ENCODE measurements at places on chromosomes 2 and 18.

GRCh38 chr2:25437881-25438662, 96.3 kb upstream of the DNMT3A start:
- DNase-seq = no peak

DNA sequence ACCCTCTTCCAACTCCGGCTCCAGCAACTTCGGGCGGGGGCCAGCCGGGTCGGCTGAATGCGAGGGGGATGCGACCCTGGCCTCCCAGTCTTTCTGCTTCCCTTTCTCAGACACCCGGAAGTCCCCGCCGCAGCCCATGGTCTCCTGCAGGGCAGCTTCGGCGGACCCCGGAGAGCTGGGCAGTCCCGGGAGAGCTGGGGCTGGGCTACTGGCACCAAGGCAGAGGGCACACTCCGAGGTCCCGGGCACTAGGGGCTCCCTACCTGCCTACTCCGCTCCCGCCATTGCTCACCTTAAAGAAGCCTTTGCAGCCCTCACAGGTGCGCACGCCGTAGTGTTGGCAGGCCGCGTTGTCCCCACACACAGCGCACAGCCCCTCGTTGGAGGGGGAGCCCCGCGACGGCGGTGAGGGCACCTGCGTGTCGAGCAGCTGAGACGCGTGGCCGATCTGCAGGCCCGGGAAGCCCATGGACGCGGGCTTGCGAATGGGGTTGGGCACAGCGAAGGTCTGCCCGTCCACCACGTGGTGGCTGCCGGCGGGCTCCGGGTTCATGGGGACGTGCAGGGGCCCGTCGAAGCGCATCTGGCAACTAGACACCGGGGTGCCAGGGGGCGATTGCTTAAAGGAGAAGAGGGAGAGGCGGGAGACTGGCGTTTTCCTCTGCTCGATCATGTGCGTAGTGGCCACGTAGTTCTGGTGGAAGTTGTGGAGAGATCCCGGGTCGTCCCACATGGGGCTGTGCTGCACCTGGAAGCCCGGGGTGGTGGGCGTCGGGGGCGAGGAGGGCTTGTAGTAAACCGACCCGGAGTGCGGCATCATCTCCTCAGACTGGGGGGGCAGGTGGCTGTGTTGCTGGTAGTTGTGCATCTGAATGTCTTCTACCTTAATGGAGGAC, 3.2 kb downstream of the NR4A2 start:
- no peak for DNase-seq

DNA sequence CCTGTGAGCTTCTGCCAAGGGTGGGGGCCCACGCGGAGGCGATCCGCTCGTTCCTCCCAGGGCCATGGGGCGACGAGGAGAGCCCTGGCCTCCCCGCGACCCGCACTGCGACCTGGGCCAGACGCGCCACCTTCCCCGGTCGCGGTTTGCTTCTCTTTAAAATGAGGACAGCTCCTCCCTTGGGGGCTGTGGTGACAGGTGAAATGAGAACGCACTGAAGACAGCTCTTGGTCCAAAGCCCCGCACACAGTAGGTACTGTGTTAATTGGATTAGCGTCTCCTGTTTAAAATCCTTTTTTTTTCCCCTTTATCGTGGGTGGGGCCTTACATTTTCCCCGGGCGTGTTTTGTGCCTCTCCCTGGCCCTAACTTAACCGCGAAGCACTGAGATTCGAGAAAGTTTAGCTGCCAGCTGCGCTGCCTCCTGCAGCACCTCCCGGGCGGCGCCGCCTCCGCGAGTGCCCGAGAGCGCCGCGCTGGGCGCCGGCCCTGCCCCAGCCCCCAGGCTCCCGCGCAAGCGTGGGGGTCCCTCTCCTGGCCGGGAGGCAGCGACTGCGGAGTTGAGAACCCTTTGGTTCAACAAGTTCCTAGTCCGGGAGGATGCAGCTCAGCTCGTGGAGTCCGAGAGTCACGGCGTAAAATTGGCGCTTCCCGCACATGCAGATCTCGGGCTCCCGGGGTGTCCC, 1.1 kb downstream of the HPCAL1 start:
- DNase-seq = no peak

GRCh38 chr18:75104483-75104882, 104.5 kb downstream of the PTGR3 start:
- no peak for DNase-seq

- DNase-seq = no peak
Observed at GRCh38 chr2:28251337-28251736, 141.3 kb upstream of the FOSL2 start.

DNA sequence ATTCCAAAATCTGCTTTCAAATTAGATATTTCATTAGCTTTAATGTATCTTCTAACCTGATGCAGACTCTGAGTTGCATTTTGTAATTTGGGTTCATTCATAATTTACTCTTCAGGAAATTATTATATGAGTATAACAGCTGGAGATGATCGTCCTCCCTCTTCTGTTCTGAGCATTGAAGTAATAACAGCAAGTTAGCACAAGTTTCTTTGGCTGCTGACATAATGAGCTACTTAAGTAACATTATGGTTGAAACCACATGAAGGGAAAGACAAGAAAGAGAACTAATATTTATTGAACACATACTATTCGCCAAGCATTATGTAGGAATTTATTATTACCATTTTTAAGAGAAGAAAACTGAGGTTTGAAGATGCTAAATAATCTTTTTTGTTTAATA, 75.1 kb downstream of the CPO start:
- no peak for DNase-seq

- no peak for DNase-seq
Observed at GRCh38 chr2:239469106-239469960, 68.5 kb upstream of the HDAC4 start.

DNA sequence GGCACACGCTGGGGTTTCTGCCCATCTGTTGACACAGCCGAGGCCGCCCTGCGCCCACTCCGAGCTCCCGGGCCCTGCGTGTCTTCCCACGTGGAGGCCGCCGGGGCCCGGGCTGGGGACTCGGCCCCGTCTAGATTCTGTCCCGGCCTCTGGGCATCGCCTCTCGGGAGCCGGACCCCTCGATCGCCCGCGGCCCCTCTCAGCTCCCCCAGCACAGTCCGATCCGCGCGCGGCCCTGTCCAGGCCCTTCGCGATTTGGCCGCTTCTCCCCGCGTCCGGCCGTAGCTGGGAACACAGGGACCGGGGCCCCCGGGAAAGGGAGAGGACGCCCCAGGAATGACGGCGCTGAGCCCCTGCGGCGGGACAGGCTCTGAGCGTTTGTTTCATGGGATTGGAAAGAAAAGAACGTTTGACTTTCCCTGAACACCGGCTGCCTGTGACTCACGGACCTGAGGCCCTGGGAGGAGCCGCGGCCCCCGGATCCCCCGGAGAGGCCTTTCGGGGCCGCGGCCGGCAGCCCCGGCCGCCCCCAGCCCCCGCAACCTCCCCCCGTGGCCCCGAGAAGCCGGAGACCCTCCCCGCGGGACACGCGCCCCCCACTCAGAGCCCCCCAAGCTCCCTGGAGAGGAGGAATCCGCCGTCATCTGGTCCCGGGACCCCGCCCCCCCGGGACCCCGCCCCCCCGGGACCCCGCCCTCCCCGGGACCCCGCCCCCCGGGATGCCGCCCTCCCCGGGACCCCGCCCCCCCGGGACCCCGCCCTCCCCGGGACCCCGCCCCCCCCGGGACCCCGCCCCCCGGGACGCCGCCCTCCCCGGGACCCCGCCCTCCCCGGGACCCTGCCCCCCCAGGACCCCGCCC, 62.7 kb upstream of the CTDP1 start:
- DNase-seq = no peak

GRCh38 chr2:7508296-7508943, 591.2 kb downstream of the RNF144A start:
- no peak for DNase-seq

DNA sequence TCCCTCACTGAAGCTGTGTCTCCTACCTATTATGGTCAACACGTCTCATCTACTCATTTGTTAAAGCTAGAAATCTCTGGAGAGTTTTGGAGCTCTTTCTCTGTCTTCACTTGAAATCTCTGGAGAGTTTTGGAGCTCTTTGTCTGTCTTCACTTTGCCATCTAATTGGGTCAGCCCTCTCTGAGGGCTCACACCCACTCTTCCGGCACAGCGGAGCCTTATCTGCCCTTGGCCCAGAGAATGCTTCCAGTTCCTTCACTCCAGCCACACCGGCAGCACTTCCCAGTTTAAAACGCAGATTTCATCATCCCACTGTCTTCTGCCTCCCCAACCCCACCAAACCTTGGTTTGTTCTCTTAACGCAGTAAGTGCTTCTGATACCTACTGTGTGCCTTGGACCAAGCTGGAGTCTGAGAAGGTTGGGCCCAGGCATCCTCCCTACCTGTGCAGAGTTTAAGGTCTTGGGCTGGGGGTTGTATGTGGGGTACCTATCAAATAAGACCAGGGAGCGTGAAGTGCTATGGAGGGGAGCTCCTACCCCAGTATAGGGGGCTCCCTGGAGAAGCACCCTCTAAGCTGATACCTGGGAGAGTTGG, 5.0 kb downstream of the HPCAL1 start:
- no peak for DNase-seq

DNA sequence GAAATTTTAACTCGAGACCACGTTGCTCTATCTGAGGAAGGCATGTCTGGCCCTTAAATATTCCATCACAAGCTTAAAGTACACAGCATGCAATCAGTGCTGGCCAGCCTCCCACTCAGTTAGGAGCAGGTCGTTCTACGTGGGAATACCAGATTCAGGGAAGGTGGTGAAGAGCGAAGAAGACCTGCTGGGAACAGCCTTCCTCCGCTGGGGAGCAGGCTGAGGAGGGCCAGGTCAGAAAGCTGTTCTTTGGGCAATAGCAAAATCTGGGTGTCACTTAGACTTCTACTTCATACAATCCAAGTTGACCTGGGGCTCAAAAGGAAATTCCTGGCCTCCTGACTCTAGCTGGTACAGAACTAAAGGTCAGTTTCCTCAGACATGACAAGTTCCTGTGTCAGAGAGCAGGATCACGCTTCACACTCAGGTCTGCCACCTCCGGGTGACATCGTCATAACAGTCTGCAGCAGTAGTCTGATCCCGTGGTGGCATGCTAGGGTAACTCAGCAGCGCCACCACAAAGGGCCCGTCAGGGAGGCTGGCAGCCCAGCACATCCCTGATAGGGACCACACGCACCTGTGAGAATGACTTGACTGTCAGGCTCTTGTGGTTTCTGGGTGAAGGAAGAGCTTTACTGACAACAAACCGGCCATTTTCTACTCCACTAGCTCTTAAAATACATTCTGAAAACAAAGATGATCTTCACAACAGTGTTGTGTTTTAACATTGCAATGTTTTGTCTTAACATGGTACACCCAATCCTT, 35.2 kb upstream of the NAPG start:
- DNase-seq = no peak

- DNase-seq = no peak
Observed at GRCh38 chr2:241091201-241091600, 10.9 kb downstream of the MTERF4 start.

GRCh38 chr2:20186078-20186854, 38.7 kb downstream of the SDC1 start:
- no peak for DNase-seq

GRCh38 chr18:25830787-25831186, 259.6 kb downstream of the SS18 start:
- DNase-seq = no peak

- no peak for DNase-seq
Observed at GRCh38 chr2:231286964-231287363, 88.5 kb downstream of the ARMC9 start.

- peak; percentile 85 for DNase-seq
Observed at GRCh38 chr2:123916531-123916930, 108.6 kb upstream of the CNTNAP5 start.

GRCh38 chr18:26470011-26470637, 78.2 kb downstream of the KCTD1 start:
- peak; percentile 18 for DNase-seq

DNA sequence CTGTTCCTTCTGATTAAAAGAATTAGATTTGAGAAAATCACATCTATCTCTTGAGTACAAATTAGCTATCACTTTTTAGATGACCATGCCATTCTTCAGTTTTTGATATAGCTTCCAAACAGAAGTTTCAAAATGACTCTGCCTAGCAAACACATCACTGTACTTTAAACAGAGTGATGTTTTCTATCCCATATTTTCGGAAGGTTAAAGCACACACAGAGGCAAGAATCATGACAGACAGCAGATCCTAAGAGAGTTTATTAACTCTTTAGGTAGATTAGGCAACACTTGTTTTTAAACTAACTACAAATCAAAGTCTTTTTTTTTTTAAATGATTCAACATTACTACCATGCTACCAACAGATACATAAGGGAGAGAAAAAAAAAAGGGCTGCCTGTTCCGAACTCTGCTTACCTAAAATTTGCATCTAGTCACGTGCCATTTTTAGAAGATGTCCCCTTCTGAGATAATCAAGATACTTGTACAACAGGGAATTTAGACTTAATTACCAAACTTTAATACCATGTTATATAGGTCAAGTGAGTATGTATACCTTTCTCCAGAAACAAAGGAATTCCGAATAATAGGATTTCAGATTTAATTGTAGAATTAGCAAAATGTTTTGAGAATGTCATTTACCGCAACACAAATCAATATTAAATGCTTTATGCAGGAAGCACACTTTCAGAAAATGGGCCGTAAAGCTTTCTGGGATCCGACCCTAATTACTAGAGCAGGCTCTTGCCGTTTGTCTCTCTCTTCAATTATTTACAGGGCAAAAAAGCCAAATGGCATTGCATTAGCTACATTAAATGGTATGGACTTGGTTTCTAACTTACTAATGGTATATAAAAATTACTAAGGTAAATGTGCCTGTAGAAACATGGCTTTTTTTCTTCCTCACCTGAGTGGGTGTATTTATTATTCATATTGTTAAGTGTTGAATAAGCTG, 2.6 kb downstream of the RBMS1 start:
- DNase-seq = no peak

DNA sequence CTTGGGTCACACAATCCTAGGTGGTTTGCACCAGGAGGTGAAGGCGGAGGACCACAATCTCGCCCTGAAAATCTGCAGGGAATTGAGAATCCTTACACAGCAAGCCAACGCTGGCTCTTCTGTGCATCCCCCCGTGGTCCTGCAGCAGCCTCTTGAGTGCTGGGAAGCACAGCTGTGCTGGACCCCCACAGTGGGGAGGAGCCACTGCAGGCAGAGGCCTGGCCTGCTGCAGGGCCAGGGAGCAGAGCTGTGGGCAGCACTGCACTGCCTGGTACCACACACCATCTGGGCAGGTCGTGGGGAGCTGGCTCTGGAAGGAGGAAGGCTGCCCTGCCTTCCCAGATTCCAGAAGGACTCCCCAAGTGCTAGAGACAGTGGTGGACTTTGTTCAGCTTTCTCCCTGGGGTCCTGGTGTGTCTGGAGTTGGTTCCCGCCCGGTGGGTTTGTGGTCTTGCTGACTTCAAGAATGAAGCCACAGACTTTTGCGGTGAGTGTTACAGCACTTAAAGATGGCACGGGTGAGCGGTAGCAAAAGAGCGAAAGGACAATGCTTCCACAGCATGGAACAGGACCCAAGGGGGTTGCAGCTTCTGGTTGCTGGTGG, 106.3 kb downstream of the FAM168B start:
- no peak for DNase-seq

- DNase-seq = no peak
Observed at GRCh38 chr2:165787334-165787733, 6.7 kb downstream of the GALNT3 start.

- no peak for DNase-seq
Observed at GRCh38 chr2:60830991-60831390, 50.4 kb upstream of the REL start.

DNA sequence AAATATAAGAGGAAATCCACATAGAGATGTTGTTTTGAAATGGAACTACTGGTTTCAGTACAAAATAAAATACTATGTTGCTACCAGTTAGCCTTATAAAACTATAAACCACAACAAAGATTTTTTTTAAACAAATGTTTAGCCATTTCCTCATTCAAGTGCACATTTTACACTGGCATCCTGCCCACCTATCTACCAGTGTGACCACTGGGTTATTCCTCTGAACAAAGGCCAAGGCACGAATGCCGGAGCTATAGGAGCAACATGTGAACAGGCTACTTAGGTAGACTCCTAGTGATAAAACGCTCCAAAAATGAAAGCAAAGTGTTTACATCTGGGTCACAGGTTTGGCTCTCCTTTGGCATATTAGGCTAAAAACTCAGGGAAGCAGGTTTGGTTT, 31.8 kb upstream of the SULT1C4 start:
- DNase-seq = no peak

Measured in NCI-H446 (cell line).